ENCODE measurements at places on chromosomes 3 and 15.

GRCh38 chr3:98014268-98014585 lies 20.9 kb downstream of the GABRR3 start:
- H3K27me3 ChIP-seq = no peaks in the 10 kb centered on the region
- H3K36me3 ChIP-seq = no peaks in the 10 kb centered on the region
- H3K4me3 ChIP-seq = no peak overlapping the region
- no peak for DNase-seq

DNA sequence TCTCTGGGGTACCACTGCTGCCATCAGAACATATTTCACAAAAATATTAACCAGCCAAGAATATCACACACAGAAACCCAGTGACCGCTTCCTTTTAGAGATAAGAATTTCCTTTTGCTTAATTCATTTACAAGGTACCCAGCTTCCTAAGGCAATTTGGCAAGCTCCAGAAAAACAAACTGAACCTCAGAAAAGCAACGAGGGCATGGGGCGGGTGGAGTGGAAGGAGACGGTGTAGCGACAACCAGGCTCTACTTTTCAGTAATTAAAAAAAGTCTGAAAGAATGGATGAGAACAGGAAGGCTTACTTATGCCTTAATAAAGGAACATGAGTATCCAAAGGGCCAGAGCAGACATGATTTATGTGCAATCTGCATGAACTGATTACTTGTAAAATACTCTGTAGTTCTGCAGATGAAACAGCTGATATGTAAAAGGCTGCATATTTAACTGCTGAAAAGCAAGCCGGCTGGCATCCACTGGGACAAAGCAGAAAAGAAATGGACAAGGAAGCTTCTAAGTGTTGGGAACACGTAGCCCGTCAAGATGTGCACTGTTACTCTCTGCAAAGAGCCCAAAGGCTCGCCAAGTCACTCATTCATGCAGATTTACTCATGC lies 18.6 kb downstream of the RFTN1 start:
- no peaks in the 10 kb centered on the region for H3K27me3 ChIP-seq
- H3K4me3 ChIP-seq = no peak overlapping the region
- no peaks in the 10 kb centered on the region for H3K36me3 ChIP-seq
- DNase-seq = no peak
- no peaks in the 10 kb centered on the region for H3K4me1 ChIP-seq

- H3K36me3 ChIP-seq = no peaks in the 10 kb centered on the region
- H3K4me1 ChIP-seq = no peaks in the 10 kb centered on the region
These were observed 65.4 kb upstream of the ZNF148 start for GRCh38 chr3:125440559-125440955.

DNA sequence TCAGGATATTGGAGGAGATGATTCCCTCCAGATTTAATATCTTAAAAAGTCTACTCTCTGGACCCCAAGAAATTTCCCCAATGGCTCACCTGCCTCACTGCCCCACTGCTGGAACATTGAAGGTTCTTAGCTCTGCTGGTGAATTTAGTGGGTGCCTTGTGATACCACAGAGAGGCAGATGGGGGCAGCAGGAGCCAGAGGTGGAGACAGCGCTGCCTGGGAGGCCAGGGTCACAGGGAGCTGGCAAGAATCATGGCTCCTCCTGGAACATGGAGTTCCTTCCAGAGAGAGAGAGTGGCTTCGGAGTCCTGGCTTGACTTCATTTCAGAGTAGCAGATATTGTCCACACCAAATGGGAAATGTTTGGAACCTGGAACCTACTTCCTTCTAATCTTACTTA lies 263.5 kb upstream of the CFAP20DC start:
- no peaks in the 10 kb centered on the region for H3K36me3 ChIP-seq
- H3K4me1 ChIP-seq = peaks cover 4% of the 10 kb centered on the region

DNA sequence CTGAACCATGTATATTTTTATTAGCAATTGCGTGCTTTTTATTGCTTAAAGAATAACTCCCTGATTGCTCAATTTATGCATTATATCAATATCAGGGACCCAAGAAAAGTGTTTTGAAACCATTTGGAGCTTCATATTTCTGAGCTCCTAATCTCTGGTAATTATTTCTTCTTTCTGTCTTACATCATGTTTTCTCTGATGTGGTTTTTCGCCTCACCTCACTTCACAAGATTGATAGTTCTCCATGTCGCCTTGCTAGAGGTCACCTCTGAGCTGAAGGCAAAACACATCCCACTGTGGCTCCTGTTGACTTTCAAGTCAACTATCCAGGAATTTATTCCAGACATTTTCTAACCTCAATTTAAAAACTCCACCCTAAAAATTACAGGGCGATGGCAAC lies 837.4 kb downstream of the CADM2 start:
- no peak overlapping the region for H3K4me3 ChIP-seq
- no peaks in the 10 kb centered on the region for H3K36me3 ChIP-seq
- H3K27ac ChIP-seq = no peak overlapping the region
- no peaks in the 10 kb centered on the region for H3K4me1 ChIP-seq
- DNase-seq = no peak
- H3K27me3 ChIP-seq = no peaks in the 10 kb centered on the region

All from prostate gland (tissue), 2 donors.